ENCODE measurements at places on chromosomes 5 and 9.

DNA sequence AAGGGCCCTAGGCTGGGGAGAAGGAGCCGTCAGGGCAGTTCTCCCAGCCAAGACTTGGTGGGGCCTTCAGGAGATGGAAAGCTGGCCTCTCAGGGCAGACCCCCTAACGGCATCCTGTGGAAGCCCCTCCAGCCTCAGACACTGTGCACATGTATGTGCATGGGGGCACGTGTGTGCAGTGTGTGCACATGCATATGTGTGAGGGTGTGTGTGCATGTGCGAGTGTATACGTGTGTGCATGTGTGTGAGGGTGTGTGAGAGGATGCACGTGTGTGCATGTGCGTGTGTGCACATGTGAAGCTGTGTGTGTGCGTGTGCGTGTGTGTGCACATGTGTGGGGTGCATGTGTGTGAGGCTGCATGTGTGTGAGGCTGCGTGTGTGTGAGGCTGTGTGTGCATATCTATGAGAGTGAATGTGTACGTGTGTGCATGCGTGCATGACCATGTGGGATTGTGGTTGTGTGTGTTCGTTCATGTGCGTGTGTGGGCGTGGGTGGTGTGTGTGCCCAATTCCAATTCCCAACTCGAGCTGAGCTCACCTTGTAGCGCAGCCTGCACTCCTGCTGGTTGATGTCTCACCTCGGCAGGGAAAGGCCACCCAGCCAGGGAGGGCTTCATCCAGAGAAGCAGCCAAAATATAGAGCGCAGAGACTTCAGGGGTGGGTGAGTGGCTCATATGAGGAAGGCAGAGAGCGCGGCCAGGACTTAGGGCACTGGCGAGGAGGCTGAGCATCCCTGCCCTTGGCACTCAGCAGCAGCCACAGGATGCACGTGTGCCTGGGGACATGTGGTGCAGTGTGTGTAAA is 142.7 kb upstream of the PPP1R26 start:
- DNase-seq = no peak

GRCh38 chr9:128162215-128163026 is 2.4 kb downstream of the BBLN start:
- DNase-seq = no peak

DNA sequence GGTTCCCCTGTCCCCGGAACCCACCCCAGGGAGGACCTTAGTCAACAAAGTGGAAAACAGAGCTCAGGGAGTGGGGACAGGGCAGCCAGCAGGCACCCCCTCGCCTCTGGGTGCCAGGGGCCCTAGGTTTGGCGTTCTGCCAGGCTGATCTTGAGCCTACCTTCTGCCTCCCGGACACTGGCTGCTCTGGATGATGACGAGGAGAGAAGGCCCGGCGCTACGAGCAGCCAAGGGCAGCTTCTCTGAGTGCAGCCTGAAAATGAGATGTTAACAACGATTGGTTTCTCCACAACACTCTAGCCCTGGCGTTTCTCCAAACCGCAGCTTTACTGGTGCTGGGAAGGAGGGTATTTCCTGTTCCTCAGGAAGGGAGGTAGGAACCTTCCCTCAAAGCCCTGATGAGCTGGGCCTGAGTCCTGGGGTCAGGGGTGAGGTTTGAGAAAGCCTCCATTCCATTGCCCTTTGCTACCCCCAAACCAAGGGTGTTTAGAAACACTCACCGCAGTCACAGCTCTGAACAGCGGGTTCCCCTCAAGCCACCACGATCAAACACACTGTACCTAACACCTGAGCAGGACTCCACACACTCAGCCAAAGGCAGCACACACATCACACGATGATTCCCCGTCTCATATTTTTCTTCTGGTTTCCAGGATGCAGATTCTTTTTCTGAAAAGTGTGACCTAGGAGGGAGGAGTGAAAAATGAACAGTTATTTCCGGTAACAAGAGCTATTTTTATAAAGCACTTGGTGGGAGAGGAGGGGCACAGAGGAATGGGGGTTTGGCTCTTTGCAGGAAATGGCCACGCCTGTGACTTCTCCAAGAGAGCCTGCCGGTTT is at the start of gene STING1:
STING1 (minus strand) TSS at position 709 of the 840 bp plus-strand sequence. CDS start 1,054 bp downstream, outside the sequence.
- peak; percentile 92 for DNase-seq

GRCh38 chr5:155794795-155795194 is 532.2 kb upstream of the SGCD start:
- DNase-seq = no peak

DNA sequence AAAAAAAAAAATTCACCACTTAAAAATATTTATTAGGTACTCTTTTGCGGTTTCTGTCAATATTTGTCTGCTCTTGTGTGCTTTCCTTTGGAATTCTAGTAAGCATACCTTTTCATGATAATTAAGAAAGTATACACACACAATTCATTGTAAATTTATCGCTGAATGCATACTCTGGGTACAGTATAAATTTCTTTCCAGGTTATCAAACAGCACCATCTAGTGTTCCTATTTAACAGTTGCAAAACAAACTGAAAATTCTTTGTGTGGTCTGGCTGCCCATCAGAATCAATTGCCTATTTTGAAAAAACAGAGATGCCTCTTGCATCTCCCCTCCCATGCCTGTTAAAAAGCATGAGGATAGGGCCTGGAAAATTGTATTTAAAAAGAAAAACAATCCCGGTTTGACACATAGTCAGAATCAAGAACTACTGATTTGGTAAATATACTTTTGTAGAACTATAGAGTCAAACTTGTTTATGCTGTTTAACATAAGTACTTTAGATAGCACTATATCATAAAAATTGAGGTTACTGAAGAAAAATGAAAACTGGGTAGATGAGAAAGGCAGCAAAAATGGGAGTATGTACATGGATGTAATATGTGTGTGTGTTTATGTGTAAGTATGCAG is 16.2 kb downstream of the PGGT1B start:
- DNase-seq = peak; percentile 38

DNA sequence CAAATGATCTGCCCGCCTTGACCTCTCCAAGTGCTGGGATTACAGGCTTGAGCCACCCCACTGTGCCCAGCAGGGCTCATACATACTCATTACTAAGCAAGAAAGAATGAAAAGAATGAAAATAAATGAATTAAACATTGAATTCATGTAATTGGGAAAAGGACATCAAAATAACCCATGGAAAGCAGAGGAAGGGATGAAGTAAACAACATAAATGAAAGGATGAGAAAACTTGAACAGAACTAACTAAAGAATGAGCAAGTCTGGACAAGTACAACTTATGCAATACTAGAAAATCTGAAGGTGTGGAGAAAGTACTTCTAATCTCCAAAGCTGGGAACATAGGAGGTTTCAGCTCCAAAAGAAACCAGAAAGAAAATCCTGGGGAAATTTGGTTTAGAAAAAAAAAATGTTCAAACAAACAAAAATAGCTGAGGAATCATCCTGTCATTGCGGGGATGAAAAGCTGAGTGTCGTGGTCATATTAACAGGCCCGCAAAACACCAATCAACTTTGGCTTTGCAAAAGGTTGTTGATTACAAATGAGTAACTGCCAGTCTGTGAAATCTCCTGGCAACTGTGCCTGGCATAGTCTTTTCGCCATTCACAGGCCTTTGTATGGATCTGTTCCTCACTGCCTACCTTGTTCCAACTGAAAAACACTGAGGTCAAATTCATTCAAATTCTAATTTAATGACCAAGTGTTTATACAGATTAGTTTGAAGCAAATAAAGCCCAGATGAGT is 2.3 kb upstream of the AK3 start:
- no peak for DNase-seq

- DNase-seq = no peak
These were observed 20.1 kb downstream of the PCDHGC5 start for GRCh38 chr5:141508798-141509611.

GRCh38 chr9:78035383-78035993 is 3.9 kb upstream of the GNAQ start:
- peak; percentile 90 for DNase-seq

DNA sequence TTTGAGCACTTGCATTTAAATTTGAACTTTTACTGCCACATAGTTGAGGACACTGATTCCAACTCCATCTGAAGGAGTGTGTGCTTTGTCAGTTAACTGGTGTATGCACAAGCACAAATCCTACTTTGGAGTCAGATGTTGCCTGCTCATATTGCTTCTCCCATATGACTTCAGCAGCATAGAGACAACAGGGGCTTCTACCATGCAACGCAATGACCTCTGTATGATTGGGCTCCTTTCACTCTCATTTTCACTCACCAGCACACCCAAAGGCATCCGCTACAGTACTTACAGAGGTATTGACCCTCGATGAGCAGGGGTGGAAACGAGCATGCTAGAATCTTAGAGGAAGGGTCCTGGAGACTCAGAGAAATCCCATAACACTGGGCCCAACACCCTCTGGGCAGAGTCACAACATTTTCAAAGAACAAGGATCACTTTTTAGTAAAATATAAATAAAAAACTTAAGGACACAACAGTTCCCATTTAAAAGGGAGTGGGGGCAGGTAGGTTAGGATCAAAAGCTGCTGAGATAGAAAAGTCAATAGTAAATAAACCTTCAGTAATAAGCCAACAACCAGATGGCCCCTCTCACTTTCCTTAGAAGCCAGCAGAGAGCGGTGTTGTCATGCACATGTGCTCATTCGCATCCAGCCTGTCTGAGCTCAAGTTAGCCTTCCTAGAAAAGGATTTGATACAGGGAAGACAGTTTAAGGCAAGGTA is 203.8 kb downstream of the SNCAIP start:
- DNase-seq = peak; percentile 22

- no peak for DNase-seq
These were observed 118.9 kb upstream of the S1PR3 start for GRCh38 chr9:88872192-88872946.

- no peak for DNase-seq
These were observed 18.8 kb downstream of the HAPLN1 start for GRCh38 chr5:83701886-83702285.

- no peak for DNase-seq
These were observed 5.9 kb downstream of the PCDHB6 start for GRCh38 chr5:141155540-141156374.

GRCh38 chr5:154509784-154510555 is 31.9 kb upstream of the HAND1 start:
- DNase-seq = no peak

- DNase-seq = no peak
These were observed 84.8 kb downstream of the KDM4C start for GRCh38 chr9:6842584-6842947.

DNA sequence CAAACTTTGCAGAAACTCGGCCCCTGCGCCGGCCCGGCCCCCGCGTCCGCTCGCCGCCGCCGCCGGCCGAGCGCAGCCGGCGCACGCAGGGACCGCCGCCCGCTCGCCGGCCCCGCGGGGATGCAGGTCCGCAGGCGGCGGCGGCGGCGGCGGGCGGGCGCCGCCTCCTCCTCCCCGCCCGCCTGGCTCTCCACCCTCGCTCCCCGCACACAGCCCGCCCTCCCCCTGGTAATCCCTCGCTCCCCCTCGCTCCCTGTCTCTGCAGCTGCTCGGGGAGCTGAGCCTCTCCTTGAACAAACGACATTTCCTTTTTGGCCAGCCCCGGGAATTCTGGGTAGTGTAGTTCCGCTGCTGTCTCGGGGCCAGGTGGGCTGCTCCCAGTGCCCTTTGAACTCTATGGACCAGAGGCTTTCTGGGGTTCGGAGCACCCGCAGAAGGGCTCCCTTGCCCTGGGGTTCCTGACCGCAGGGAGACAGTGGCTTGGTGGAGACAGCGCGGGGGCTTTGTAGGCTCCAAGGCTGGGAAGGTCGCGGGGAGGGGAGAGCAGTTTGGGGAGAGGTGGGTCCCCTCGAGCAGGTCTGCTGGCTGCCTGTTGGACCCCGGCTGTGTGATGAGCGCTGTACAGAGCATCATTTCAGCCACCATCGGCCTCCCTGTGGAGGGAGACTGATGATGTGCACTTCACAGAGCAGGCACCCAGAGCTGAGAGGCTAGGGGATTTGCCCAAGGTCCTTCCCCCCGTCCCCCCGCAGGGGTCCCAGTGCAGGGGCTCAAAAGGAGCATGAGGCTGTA is 1.8 kb upstream of the FAM78A start:
- DNase-seq = peak; percentile 84

- no peak for DNase-seq
These were observed 153.1 kb upstream of the OTULINL start for GRCh38 chr5:14428302-14429081.

DNA sequence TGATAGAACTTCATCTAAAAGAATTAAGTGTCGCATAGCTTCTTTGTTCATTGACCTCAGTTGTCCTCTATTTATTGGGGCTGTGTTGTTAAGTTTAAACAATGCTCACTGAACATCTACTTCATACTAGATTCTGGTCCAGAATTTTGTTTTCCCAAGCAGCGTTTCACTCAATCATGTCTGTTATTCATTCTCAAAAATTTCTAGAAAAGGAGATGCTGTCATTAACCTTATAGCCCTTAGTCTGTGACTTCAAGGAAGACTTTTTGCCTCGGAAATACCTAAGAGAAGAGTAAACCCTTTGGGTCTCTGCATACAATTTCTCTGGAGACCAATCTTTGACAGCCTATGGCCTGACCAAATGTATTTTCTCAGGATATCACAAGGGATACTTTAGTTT is 171.7 kb downstream of the FGF1 start:
- DNase-seq = no peak

- DNase-seq = peak; percentile 51
These were observed at the start of gene S1PR3 for GRCh38 chr9:88991066-88992034. S1PR3 (plus strand) TSS chr9:88991468; CDS start chr9:89001201, 9,733 bp downstream.

DNA sequence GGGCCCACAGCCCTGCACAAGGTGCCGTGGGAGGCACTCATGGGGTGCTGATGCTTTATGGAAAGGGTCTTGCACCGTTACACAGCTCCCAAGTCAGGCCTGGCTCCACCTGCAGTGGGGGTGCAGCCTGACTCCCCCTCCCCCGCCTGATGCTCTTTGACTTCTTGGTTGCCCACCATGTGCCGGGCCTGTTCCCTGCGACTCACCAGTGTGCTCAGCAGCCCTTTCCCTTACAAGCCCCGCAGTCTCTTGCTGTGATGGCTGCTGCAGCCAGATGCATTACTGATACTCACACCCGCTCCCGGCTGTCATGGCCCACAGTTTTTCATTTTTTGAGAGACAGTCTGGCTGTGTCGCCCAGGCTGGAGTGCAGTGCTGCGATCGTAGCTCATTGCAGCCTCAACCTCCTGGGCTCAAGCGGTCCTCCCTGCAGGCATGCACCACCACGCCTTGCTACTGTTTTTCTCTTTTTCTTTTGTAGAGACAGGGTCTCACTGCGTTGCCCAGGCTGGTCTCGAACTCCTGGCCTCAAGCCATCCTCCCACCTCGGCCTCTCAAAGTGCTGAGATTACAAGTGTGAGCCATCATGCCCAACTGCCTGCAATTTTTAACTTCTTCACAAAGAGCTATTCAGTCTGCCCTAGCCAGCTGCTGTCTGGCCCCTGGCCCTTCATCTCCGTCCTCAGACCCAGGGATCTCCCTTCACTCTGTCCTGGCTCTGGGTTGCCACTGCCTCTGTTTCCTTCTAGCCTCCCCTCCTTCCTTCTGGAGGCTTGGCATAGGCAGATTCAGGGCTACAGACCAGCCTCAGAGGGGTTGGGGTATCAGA is 109.5 kb downstream of the RXRA start:
- no peak for DNase-seq

- no peak for DNase-seq
These were observed 83.9 kb downstream of the PRLR start for GRCh38 chr5:35146406-35146805.

Measured in Jurkat, Clone E6-1 (cell line).